Ovary (tissue), 10 donors: ENCODE measurements at places on chromosomes 7 and 10. TPM values are rescaled to one million over a fixed set of nuclear protein-coding genes. Genes with fewer than 3 reads are reported as not detected.

- no peaks in the 10 kb centered on the region for H3K27me3 ChIP-seq
- peaks cover 10% of the 10 kb centered on the region for H3K4me1 ChIP-seq
- DNase-seq = no peak
- H3K27ac ChIP-seq = no peak overlapping the region
Measured at GRCh38 chr10:100829097-100829870, 83.5 kb upstream of the SLF2 start.

GRCh38 chr7:123533553-123533917 is 860 bp downstream of the IQUB start:
- peaks cover 4% of the 10 kb centered on the region for H3K4me1 ChIP-seq
- H3K4me3 ChIP-seq = no peak overlapping the region
- no peak for DNase-seq
- H3K27me3 ChIP-seq = no peaks in the 10 kb centered on the region

DNA sequence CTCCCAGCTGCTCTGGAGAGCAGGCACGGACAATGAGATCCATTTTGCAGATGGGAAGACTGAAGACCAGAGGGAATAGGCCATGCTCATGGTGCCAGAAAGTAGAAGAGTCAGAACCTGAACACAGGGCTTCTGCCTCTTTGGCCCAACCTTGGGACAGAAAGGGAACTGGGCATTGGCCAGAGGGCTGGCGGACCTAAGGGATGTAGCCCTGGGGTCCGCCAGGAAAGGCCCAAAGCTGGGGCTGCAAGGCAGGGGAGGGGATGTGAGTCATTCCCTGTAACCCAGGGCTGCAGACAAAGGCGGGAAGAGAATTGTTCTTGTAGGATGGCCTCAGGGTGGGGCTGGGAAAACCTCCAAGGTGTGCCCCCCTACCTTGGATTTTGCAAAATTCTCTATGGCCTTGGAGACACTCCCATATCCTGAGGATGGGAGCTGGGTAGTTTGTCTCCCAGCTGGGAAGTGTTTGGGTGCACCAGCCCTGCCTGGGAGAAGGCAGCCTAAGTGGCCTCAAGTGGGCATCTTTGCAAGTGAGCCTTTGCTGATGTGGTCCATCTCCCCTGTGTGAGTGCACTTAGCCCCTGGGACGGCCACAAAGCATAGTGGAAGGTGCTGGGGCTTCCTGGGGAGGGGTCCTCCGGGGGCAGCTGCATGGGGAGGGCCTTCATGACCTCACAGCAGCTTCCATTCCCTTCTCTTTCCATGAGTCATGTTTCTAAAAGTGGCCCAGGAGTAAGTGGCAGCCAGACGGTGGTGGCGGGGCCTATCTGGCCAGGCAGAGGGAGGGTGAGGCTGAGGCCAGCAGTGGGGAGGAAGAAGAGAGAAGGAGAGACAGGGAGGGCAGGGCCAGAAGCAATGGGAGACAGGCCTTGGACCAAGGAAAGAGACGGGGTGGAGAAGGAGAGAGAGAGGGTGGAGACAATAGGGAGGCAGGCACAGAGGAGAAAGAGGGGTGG is 9.2 kb downstream of the AQP1 start:
- no peak overlapping the region for H3K27ac ChIP-seq
- peak; percentile 7 for DNase-seq
- H3K27me3 ChIP-seq = no peaks in the 10 kb centered on the region
- no peaks in the 10 kb centered on the region for H3K36me3 ChIP-seq
- H3K4me1 ChIP-seq = no peaks in the 10 kb centered on the region

- H3K4me3 ChIP-seq = no peak overlapping the region
- H3K27ac ChIP-seq = no peak overlapping the region
- no peaks in the 10 kb centered on the region for H3K36me3 ChIP-seq
- H3K4me1 ChIP-seq = no peaks in the 10 kb centered on the region
Measured at GRCh38 chr7:98981701-98982100, 103.4 kb downstream of the TRRAP start.

- no peak overlapping the region for H3K27ac ChIP-seq
- no peak for DNase-seq
- H3K27me3 ChIP-seq = no peaks in the 10 kb centered on the region
- no peaks in the 10 kb centered on the region for H3K36me3 ChIP-seq
- H3K4me1 ChIP-seq = no peaks in the 10 kb centered on the region
Measured at GRCh38 chr7:16594061-16594460, 51.5 kb downstream of the ANKMY2 start.

- DNase-seq = no peak
- H3K27me3 ChIP-seq = no peaks in the 10 kb centered on the region
- H3K27ac ChIP-seq = no peak overlapping the region
- no peaks in the 10 kb centered on the region for H3K36me3 ChIP-seq
Measured at GRCh38 chr10:76993213-76993612, 644.4 kb downstream of the KCNMA1 start.

DNA sequence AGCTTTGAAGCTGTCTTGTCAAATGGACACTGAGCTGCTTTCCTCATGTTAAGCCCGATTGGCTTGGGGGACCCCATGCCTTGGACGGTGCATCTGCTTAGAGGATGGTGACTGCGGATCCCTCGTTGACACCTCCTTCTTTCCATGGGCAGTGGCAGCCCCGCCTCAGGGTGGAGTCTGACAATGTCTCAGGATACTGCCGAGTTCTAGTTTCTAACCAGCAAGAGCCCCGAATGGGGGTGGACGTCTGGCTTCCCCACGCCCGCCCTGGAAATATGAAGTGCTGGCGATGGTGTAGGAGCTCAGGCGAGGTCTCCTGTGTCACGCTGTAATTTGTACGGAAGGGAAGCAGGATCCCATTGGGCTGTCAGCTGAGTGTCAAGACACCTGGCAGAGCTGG is 106.2 kb upstream of the CTBP2 start:
- H3K4me1 ChIP-seq = no peaks in the 10 kb centered on the region
- H3K27me3 ChIP-seq = no peaks in the 10 kb centered on the region
- H3K4me3 ChIP-seq = no peak overlapping the region

DNA sequence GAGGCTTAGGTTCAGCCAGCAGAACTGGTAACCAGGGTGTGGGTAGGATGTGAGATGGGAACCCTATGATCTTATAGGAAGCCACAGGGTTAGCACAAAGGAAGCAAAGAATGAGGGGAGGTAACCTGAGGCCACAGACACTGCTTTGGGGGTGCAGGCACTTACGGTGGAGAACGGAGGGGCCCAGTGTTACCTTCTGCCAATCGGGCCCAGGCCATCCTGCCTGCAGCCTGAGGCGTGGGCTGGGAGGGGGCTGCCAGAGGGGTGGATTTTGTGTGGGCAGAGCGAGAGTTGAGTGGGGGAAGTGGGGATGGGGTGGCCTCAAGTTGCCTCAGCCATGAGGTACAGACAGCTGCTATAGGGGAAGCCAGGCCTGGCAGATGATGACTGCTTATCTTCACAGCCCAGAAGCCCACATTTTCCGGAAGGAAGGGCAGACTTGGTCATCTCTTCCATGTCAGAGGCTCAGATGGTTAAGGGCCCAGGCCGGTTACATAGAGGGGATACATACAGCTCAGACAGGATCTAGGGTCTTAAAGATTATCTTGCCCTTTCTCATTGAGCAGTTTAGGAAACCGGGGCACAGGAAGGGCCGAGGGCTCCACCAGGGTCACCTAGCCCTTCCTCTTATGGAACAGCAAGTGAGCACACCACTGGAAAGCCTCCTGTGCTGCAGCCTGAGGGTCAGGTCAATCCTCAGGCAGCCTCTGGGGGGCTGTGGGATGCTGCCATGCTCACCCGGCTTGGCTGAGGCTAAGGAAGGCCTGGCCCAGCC is 24.4 kb upstream of the VSIR start:
- DNase-seq = no peak
- H3K4me3 ChIP-seq = no peak overlapping the region
- no peaks in the 10 kb centered on the region for H3K27me3 ChIP-seq
- H3K4me1 ChIP-seq = no peaks in the 10 kb centered on the region
- H3K36me3 ChIP-seq = no peaks in the 10 kb centered on the region

GRCh38 chr7:124457841-124458240 is 307.8 kb downstream of the GPR37 start:
- H3K4me3 ChIP-seq = no peak overlapping the region
- no peaks in the 10 kb centered on the region for H3K4me1 ChIP-seq
- no peaks in the 10 kb centered on the region for H3K27me3 ChIP-seq
- no peak for DNase-seq
- no peaks in the 10 kb centered on the region for H3K36me3 ChIP-seq

SH2B2 gene
- 3.9 TPM for total RNA-seq

BCCIP gene
- 47.6 TPM for total RNA-seq

ZNF3 gene
- total RNA-seq = 40.0 TPM

PPP1R9A gene
- 15.2 TPM for total RNA-seq

PPP1R3C gene
- 3.0 TPM for total RNA-seq

PDK4 gene
- 185 TPM for total RNA-seq
